Endodermal cell (in vitro differentiated cells): ENCODE measurements at places on chromosomes 2 and 18. TPM values are rescaled to one million over a fixed set of nuclear protein-coding genes. Genes with fewer than 3 reads are reported as not detected.

Gene CPLX4
- total RNA-seq = not detected in 2 replicates

Gene YIPF4
- total RNA-seq = 24.9 to 31.5 TPM (median 27.5 TPM) in 3 replicates

Gene VIT
- 0.45 and 0.53 TPM in 2 replicates for total RNA-seq

GRCh38 chr2:51013933-51014526 is 17.9 kb downstream of the NRXN1 start:
- H3K4me3 ChIP-seq = no peak overlapping the region
- no peaks in the 10 kb centered on the region for H3K36me3 ChIP-seq
- H3K4me1 ChIP-seq = no peaks in the 10 kb centered on the region

DNA sequence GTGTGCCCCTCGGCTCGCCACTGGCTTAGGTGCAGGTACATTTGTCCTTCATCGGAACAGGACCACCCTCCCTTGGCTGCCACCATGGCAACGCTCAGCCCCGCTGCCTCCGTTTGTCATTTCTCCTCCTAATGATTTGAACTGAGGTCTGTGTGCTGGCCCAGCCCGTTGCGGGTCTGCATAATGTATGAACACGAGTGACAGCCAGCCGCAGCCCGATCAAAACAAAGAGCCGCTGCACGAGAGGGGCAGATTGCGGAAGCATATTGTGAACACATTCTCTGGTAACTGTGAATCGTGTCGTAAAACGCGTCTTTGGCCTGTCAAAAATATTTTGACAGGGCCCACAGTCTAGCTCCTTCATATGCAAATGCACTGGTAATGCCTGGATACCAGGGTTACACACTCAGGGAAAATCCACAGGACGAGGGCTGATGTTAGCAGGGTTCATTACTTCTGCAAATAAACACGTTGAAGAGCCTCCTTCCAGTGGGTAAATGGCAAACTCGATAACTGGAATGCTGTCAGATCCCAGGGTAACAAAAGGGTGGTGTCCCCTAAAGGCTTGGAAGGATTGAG is 137.0 kb downstream of the AGAP1 start:
- H3K36me3 ChIP-seq = no peaks in the 10 kb centered on the region
- peak overlapping the region; percentile 85 for H3K27ac ChIP-seq
- H3K4me1 ChIP-seq = no peaks in the 10 kb centered on the region
- H3K27me3 ChIP-seq = no peaks in the 10 kb centered on the region
- no peak overlapping the region for H3K4me3 ChIP-seq

DNA sequence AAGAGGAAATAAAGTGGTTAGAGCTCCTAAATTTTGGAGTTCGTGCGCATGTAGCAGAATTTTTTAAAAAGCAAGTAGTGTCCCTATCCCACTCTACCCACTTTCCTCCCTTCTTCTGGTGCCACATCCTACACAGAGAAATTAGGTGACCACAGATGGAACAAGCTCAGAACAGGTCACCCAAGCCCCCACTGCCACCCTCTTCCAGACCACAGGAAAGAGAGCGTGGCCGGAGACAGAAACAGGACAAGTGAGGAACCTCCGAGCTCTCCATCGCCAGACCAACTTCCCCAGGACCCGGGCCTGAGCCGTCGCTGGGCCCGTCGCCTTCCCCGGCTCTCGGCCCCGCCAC is 433 bp downstream of the NPC1 start:
- no peaks in the 10 kb centered on the region for H3K27me3 ChIP-seq
- peak overlapping the region; percentile 99 for H3K27ac ChIP-seq
- peak overlapping the region; percentile 99 for H3K4me3 ChIP-seq
- H3K4me1 ChIP-seq = no peaks in the 10 kb centered on the region
- no peak for DNase-seq
- no peaks in the 10 kb centered on the region for H3K36me3 ChIP-seq

DNA sequence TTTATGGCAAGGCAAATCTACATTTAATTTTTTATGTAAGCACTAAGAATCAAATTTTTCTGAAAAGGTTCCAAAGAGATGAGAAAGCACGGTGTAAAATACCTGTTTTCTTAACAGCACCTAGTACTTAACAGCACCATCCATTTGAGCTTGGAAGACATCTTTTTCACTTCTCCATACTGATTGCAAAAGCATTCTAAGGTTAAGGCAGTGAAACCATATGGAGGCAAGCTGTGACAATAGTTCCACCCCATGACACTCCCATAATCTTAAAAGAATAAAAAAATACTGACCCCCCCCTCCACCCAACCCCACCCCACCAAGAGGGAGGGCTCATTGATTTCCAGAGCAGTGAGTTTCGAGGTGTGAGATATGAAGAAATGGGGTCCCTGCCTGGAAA is 60.6 kb downstream of the ZCCHC2 start:
- H3K36me3 ChIP-seq = no peaks in the 10 kb centered on the region
- H3K4me3 ChIP-seq = no peak overlapping the region
- DNase-seq = no peak
- H3K4me1 ChIP-seq = no peaks in the 10 kb centered on the region
- no peaks in the 10 kb centered on the region for H3K27me3 ChIP-seq

- no peaks in the 10 kb centered on the region for H3K27me3 ChIP-seq
- no peaks in the 10 kb centered on the region for H3K4me1 ChIP-seq
- no peaks in the 10 kb centered on the region for H3K36me3 ChIP-seq
- no peak overlapping the region for H3K4me3 ChIP-seq
These were observed 230.9 kb downstream of the DSEL start for GRCh38 chr18:67285583-67285982.

DNA sequence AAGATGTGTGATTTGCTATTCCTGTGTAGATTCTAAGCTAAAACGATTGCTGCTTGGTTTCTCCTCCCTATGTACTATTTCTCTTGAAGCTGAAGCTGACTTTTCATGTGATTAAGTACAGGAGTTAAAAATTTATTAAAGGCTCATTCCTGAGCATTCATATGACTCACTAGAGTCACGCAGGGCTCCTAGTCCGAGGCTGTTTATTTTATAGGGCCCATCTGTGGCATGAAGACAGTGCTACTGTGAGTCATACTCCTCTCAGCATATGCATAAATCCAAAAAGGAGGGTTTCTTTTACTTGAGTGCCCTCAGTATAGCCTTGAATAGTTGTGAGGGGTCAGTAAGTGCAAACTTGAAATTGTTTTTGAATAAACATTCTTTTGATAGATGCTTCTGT is 378.8 kb downstream of the PTPRM start:
- DNase-seq = no peak
- no peak overlapping the region for H3K4me3 ChIP-seq
- H3K27me3 ChIP-seq = no peaks in the 10 kb centered on the region
- peaks cover 8% of the 10 kb centered on the region for H3K4me1 ChIP-seq

GRCh38 chr2:78383576-78383975 is 641.9 kb upstream of the REG3G start:
- no peaks in the 10 kb centered on the region for H3K36me3 ChIP-seq
- H3K27ac ChIP-seq = no peak overlapping the region
- no peaks in the 10 kb centered on the region for H3K4me1 ChIP-seq
- H3K27me3 ChIP-seq = no peaks in the 10 kb centered on the region

DNA sequence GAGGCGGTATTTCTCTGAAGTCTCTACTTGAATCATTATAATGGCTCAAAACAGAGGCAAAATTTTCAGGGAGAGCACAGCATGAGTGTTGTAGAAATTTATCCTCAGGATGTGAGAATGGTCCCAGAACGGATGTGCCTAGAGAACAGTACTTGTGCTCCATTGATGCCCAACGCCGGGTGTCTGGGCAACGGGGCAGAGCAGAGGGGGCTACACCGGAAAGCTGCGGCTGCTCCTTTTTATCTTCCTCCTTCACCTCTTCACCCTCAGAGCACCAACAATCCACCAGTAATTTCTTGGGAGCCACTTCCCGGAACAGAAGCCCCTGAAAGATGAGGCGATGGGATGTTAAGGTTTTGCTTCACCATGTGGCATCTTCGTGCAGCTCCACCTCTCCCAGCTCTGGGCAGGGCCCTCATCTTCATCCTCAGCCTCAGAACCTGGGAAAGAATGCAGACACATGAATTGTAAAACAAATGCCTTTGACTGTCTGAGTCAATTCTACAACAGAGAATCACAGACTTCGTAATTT is 71.5 kb downstream of the PTGR3 start:
- H3K36me3 ChIP-seq = no peaks in the 10 kb centered on the region
- H3K4me3 ChIP-seq = no peak overlapping the region
- no peaks in the 10 kb centered on the region for H3K27me3 ChIP-seq
- DNase-seq = no peak
- H3K4me1 ChIP-seq = no peaks in the 10 kb centered on the region
- H3K27ac ChIP-seq = no peak overlapping the region

GRCh38 chr18:35426786-35427185 is 49.6 kb upstream of the ZNF396 start:
- no peaks in the 10 kb centered on the region for H3K27me3 ChIP-seq
- H3K36me3 ChIP-seq = no peaks in the 10 kb centered on the region
- H3K4me1 ChIP-seq = peaks cover 4% of the 10 kb centered on the region
- DNase-seq = no peak
- H3K27ac ChIP-seq = no peak overlapping the region

DNA sequence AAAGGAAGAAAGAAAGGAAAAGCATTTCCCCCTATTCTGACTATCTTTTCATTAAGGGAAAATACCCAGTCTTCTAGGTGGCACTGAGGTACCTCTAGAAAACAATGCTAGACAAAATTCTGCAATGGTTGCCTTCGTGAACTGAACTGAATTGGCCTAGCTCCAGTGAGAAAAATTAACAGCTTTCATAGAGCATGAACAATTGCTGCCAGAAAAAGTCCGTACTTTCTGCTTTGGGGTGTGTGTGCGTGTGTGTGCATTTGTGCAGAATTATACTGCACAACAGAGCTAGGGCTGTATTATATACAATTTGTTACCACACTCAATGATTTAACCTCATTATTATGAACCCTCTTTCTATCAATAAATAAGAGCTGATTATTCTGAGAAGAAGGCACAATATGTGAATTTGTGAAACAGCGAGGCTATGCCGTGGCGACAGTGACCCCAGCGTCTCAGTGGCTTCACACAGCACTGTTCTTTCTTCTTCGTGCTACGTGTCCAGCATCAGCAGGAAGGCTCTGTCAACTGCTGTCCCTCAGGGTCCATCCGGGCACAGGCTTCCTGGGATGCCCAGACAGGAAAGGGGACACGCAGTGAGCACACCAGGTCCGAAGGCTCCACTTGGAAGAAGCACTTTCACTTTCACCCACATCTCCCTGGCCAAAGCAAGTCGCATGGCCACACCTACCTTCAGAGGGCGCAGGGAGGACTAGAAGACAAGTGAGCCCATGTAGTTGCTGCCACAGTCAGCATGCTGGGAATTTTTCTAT is 47.5 kb downstream of the PTGR3 start:
- H3K4me3 ChIP-seq = no peak overlapping the region
- no peaks in the 10 kb centered on the region for H3K36me3 ChIP-seq
- H3K27me3 ChIP-seq = no peaks in the 10 kb centered on the region
- H3K4me1 ChIP-seq = peaks cover 20% of the 10 kb centered on the region
- DNase-seq = peak; percentile 51
- H3K27ac ChIP-seq = no peak overlapping the region

DNA sequence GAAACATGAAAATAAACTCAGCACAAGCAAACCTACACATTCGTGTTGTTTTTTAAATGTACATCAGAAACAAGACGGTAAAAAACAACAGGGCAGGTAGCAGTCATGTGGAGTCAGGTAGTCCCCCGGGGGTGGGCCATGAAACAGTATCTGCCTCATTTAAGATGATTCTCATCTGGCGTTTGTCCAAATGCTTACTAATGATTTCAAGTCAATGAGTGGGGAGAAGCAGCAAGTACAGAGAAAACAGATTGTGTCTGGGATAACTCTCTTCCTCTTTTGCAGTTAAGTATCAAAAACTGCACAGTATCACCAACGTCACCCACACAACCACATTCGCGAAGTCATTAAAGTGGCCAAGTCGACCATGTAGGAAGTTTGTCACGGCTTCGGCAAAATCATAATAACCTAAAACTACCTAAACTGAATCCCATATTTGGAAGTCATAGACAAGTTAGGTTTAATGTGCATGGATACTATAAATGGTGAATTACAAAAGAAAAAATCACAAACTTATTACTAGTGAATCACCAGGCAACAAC is 1.3 kb downstream of the LAPTM4A start:
- H3K36me3 ChIP-seq = no peaks in the 10 kb centered on the region
- peak overlapping the region; percentile 81 for H3K27ac ChIP-seq
- peak overlapping the region; percentile 97 for H3K4me3 ChIP-seq
- no peaks in the 10 kb centered on the region for H3K27me3 ChIP-seq
- no peaks in the 10 kb centered on the region for H3K4me1 ChIP-seq

DNA sequence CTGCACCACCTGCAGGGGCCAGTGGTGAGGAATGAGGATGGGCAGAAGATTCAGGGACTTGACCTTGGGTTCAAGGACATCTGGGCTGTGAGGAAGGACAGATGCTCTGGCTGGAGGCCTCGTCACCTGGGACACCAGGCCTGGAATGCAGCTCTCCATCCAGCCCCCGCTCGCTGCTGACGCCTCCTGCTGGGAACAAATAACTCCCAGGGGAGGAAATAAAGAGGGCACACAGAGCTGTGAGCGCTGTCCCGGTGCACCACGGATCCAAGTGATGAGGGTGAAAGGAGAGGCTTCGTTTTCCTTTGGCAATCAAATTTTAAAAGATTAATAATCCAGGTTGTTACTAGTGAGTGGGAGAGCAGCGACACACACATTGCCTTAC is 368.0 kb upstream of the MYT1L start:
- H3K4me3 ChIP-seq = no peak overlapping the region
- DNase-seq = peak; percentile 79
- no peaks in the 10 kb centered on the region for H3K27me3 ChIP-seq
- H3K36me3 ChIP-seq = no peaks in the 10 kb centered on the region
- H3K4me1 ChIP-seq = no peaks in the 10 kb centered on the region

- H3K4me1 ChIP-seq = no peaks in the 10 kb centered on the region
- no peak overlapping the region for H3K4me3 ChIP-seq
- DNase-seq = no peak
- H3K27me3 ChIP-seq = no peaks in the 10 kb centered on the region
- no peaks in the 10 kb centered on the region for H3K36me3 ChIP-seq
These were observed 100.1 kb downstream of the MRO start for GRCh38 chr18:50719471-50720324.

GRCh38 chr2:120509213-120509815 is 163.4 kb downstream of the INHBB start:
- H3K36me3 ChIP-seq = no peaks in the 10 kb centered on the region
- no peaks in the 10 kb centered on the region for H3K4me1 ChIP-seq

DNA sequence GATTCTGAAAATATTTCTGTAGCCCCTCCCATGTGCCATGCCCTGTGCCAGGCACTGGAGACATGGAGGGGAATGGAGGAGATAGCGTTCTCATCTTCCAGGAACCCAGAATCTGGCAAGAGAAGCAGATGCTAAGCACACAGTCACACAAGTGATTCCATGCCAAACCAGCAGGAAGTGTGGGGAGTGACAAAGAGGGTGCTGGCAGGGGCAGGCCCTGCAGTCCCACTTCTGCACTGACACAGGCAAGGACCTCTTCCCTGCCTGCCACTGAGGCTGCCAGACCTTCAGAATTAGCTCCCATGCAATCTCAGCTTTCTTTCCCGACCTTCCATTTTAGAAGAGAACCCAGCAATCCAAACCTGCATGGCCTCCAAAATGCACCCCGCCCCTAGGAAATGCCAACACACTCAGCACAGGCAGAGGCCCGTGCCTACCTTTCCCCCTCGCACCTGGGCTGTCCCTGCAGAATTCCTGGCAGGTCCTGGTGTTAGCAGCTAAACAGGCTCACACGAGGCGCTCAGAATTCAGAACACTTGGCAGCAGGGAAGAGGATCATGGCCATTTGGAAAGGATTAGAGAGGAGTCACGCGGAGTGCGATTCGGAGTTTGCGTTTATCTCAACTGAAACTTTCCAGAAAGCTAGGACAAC is 155.3 kb downstream of the MSH2 start:
- H3K36me3 ChIP-seq = peaks cover 99% of the 10 kb centered on the region
- no peak overlapping the region for H3K4me3 ChIP-seq
- no peak overlapping the region for H3K27ac ChIP-seq
- peak; percentile 60 for DNase-seq

GRCh38 chr2:240452462-240453256 is 17.2 kb downstream of the GPC1 start:
- DNase-seq = peak; percentile 89
- H3K27ac ChIP-seq = peak overlapping the region; percentile 44
- H3K4me1 ChIP-seq = peaks cover 10% of the 10 kb centered on the region
- no peaks in the 10 kb centered on the region for H3K36me3 ChIP-seq
